Lung (tissue), 17 donors: ENCODE measurements at places on chromosomes 12 and 14.

DNA sequence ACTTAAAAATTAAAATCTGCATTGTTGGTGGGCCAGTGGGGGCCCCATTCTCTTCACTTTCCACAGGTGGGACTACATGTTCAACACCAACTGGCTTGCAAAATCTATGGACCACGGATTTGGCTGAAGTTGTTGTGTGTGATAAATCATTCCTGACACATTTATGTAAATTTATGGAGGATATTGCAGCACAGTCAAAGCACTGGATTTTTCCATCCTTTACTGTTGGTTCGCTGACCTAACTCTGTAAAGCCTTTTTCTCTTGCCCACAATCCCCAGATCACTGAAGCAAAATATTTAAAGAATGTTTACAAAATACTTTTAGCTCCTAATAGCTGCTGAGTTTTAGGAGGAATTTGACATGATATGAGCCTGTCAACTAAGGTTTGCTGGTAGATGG, 219.7 kb upstream of the PRICKLE1 start:
- no peaks in the 10 kb centered on the region for H3K27me3 ChIP-seq
- no peaks in the 10 kb centered on the region for H3K36me3 ChIP-seq
- no peak overlapping the region for H3K4me3 ChIP-seq
- DNase-seq, result peak; percentile 18
- no peaks in the 10 kb centered on the region for H3K4me1 ChIP-seq
- no peak overlapping the region for H3K27ac ChIP-seq

DNA sequence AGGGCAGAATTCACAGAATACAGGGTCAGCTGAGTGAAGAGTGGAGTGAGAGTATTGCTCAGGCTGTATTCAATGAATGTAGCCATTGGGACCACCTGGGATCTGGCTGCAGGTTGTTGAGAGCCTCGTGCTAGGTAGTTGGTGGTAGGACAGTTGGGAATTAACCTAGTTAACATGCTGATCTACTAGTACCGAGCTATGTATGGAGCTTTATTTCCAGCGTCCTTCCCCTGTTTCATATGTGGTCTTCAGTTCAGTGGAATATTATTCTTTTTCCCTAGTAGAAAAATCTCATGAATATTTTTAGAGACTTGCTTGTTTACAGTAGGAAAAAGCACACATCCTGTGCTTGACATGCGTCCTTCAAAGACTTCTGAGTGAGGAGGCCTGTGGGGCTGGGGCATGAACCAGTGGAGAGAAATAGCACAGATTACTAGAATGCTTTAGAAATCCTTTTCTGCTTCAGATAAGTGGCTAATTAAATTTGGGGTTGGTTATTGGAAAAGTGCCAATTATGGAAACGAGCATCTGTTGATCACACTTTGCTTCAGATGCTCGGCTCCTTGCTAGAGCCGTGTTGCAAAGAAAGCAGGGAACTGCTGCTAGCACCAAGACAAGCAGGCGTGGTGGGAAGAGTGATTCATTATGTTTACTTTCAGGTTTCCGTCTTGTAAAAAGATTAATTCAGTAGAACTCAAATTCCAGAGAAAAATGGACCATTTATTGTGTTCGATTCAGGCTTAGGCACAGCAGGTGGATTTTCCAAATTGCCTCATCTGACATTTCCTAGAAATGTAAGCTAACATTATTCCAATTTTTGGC, 53.6 kb downstream of the ARF6 start:
- DNase-seq, result peak; percentile 55
- no peaks in the 10 kb centered on the region for H3K27me3 ChIP-seq
- H3K4me3 ChIP-seq, result no peak overlapping the region

DNA sequence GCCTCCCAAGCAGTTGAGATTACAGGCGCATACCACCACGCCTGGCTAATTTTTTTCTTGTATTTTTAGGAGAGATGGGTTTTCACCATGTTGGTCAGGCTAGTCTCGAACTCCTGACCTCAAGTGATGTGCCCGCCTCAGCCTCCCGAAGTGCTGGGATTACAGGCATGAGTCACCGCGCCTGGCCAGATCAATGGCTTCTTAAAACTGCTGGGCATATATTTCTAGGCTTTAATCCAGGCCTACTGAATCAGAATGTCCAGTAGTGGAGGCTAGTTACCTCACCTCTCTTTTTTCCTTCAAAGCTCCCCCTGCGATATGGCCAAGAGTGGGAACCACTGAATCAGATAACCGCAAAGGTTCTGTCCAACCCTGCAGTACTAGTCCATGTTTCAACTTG, 17.1 kb downstream of the POU6F1 start:
- no peaks in the 10 kb centered on the region for H3K4me1 ChIP-seq
- peaks cover 4% of the 10 kb centered on the region for H3K36me3 ChIP-seq
- H3K27me3 ChIP-seq, result no peaks in the 10 kb centered on the region
- H3K4me3 ChIP-seq, result no peak overlapping the region
- no peak overlapping the region for H3K27ac ChIP-seq
- DNase-seq, result no peak

GRCh38 chr12:109387425-109388166, 39.9 kb downstream of the MYO1H start:
- no peak overlapping the region for H3K27ac ChIP-seq
- no peak overlapping the region for H3K4me3 ChIP-seq
- H3K36me3 ChIP-seq, result no peaks in the 10 kb centered on the region
- no peak for DNase-seq
- no peaks in the 10 kb centered on the region for H3K4me1 ChIP-seq
- H3K27me3 ChIP-seq, result no peaks in the 10 kb centered on the region

- DNase-seq, result no peak
- H3K36me3 ChIP-seq, result no peaks in the 10 kb centered on the region
- H3K4me3 ChIP-seq, result no peak overlapping the region
- H3K27me3 ChIP-seq, result no peaks in the 10 kb centered on the region
Observed at GRCh38 chr12:89861086-89861485, 152.4 kb upstream of the ATP2B1 start.

DNA sequence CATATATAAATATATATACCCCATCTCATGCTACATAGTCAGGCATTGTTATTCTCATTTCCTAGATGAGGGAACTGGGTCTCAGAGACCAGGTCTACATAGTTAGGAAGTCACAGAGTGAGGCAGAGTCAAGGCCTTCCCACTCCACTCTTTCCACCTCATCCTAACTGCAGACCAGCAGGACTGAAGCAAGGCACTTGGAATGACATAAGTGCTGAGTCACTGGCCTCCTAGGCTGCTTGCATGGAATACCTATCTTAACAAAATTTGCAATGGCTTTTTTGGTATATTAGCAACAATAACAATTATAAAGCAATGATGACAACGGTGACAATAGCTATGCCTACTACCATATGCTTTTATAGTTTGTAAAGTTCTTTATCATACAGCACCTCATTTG, 5.4 kb upstream of the ANO4 start:
- H3K27me3 ChIP-seq, result no peaks in the 10 kb centered on the region
- no peak overlapping the region for H3K27ac ChIP-seq
- H3K36me3 ChIP-seq, result no peaks in the 10 kb centered on the region
- H3K4me1 ChIP-seq, result no peaks in the 10 kb centered on the region
- H3K4me3 ChIP-seq, result no peak overlapping the region

GRCh38 chr14:91861091-91861490, 6.2 kb downstream of the TC2N start:
- no peak for DNase-seq
- H3K4me1 ChIP-seq, result no peaks in the 10 kb centered on the region
- no peaks in the 10 kb centered on the region for H3K27me3 ChIP-seq
- no peak overlapping the region for H3K4me3 ChIP-seq
- no peak overlapping the region for H3K27ac ChIP-seq

- no peaks in the 10 kb centered on the region for H3K36me3 ChIP-seq
- H3K27ac ChIP-seq, result no peak overlapping the region
- H3K4me3 ChIP-seq, result no peak overlapping the region
- no peaks in the 10 kb centered on the region for H3K27me3 ChIP-seq
- DNase-seq, result no peak
Observed at GRCh38 chr12:116319233-116319897, 41.9 kb upstream of the MED13L start.

DNA sequence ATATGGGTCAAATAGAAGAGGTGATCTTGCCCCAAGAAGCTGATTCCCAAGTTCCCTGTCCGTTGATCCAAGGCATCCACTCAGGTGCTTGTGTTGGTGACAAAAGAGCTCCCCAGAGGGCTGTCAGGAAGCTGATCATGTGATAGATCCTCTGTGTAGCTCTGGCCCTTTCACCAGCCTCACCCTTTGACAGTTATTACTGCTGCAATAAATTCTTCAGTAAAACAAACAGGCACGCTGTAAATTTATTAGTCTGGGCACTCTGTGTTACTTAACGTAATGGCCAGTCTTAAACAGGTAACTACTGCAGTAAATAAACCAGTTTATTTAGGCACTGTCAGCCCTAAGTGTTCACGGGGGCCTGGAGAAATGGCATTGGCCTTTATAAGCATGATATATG, 473.9 kb downstream of the BCL11B start:
- no peak for DNase-seq
- H3K4me3 ChIP-seq, result no peak overlapping the region
- H3K4me1 ChIP-seq, result no peaks in the 10 kb centered on the region
- H3K27me3 ChIP-seq, result no peaks in the 10 kb centered on the region
- no peak overlapping the region for H3K27ac ChIP-seq
- H3K36me3 ChIP-seq, result no peaks in the 10 kb centered on the region

- H3K36me3 ChIP-seq, result no peaks in the 10 kb centered on the region
- H3K27me3 ChIP-seq, result no peaks in the 10 kb centered on the region
- H3K27ac ChIP-seq, result no peak overlapping the region
- DNase-seq, result no peak
- no peak overlapping the region for H3K4me3 ChIP-seq
- H3K4me1 ChIP-seq, result no peaks in the 10 kb centered on the region
Observed at GRCh38 chr12:84507956-84508850, 404.4 kb downstream of the SLC6A15 start.

DNA sequence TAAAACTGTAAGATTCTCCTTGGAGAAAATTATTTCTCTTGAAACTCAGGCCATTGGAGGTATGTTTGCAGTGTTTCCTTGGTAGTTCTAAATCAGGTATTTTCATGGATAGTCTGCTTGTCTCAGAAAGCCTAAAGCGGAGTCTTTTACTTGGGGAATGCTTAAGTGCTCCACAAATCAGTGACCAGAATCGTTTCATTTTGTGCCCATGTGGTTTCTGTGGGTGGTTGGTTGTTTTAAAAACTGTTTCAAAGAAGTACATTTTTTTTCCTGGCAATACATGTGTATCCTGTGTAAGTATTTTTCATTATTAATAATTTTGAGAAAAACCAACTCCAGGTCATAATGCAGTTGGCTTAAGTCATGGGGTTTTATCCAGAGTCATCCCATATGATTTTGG, 33.6 kb downstream of the CCDC91 start:
- no peak overlapping the region for H3K27ac ChIP-seq
- no peaks in the 10 kb centered on the region for H3K4me1 ChIP-seq
- no peak overlapping the region for H3K4me3 ChIP-seq

GRCh38 chr14:47277703-47278102, 397.7 kb downstream of the MDGA2 start:
- H3K27me3 ChIP-seq, result no peaks in the 10 kb centered on the region
- H3K4me3 ChIP-seq, result no peak overlapping the region
- H3K27ac ChIP-seq, result no peak overlapping the region
- no peaks in the 10 kb centered on the region for H3K4me1 ChIP-seq

DNA sequence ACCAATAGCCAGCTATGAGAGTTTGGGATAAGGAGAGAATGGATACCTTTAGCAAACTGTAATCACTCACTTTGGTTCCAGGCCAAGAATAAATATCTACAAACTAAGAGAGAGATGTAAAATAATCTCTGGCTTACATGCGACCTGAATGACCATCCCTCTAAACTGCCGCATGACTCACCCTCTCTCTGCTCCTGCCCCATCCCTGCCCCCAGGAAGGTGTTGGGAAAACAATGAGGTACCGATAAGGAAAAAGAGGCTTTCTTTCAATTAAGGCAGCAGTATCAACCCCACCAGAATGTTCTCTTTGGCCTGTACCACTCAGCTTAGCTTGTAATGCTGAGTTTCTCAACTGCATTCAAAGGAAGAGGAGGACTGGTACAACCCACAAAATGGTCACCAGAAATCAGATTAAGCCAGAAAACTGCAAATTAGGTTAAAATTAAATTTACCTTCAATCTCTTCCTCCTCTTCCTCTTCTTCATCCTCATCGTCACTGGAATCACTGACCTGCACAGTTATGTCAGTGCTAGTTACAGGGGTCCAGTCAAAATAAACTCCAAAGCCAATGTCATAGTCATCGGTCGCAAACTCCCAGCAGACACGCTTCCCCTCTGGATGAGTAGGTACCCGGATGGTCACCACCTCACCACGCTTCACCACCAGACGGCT, 22.0 kb downstream of the GSTZ1 start:
- H3K4me3 ChIP-seq, result no peak overlapping the region
- no peaks in the 10 kb centered on the region for H3K27me3 ChIP-seq
- H3K4me1 ChIP-seq, result no peaks in the 10 kb centered on the region

GRCh38 chr12:50317203-50317602, 33.9 kb upstream of the LIMA1 start:
- H3K27ac ChIP-seq, result no peak overlapping the region
- no peaks in the 10 kb centered on the region for H3K27me3 ChIP-seq
- no peaks in the 10 kb centered on the region for H3K4me1 ChIP-seq
- no peak for DNase-seq
- H3K36me3 ChIP-seq, result no peaks in the 10 kb centered on the region

GRCh38 chr12:51192284-51192671, 19.3 kb upstream of the TFCP2 start:
- H3K4me1 ChIP-seq, result no peaks in the 10 kb centered on the region
- DNase-seq, result no peak
- H3K27me3 ChIP-seq, result no peaks in the 10 kb centered on the region
- H3K4me3 ChIP-seq, result no peak overlapping the region

DNA sequence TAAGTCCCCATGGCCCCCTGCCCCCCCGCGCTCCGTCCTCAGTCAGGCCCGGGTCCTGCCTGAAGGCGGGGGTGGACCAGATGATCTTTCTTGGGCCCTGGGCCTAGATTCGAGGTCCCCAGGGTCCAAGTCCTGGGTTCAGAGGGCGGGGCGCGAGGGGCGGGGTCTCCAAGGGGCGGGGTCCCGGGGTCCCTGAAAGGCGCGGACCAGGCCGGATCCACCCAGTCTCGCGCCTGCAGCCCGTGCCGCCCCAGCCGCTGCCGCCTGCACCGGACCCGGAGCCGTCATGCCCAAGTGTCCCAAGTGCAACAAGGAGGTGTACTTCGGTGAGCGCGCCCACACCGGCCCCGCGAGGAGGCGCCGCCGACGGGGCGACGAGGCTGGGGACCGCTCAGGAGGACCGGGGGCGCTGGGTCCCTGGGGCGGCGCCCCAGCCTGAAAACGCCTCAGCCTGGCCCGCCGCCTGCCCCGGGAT, 325 bp downstream of the CRIP1 start:
- H3K27ac ChIP-seq, result peak overlapping the region; percentile 55
- DNase-seq, result no peak
- H3K4me1 ChIP-seq, result peaks cover 46% of the 10 kb centered on the region
- peak overlapping the region; percentile 18 for H3K4me3 ChIP-seq
- H3K36me3 ChIP-seq, result no peaks in the 10 kb centered on the region
- no peaks in the 10 kb centered on the region for H3K27me3 ChIP-seq

GRCh38 chr12:89363084-89363483, 10.8 kb upstream of the DUSP6 start:
- no peak for DNase-seq
- no peaks in the 10 kb centered on the region for H3K27me3 ChIP-seq
- H3K27ac ChIP-seq, result no peak overlapping the region
- H3K4me3 ChIP-seq, result no peak overlapping the region
- H3K4me1 ChIP-seq, result peaks cover 1% of the 10 kb centered on the region
